ENCODE measurements at places on chromosomes 4 and X.
A peak's percentile ranks its signal among the peaks of the same experiment; 100 is the strongest.

DNA sequence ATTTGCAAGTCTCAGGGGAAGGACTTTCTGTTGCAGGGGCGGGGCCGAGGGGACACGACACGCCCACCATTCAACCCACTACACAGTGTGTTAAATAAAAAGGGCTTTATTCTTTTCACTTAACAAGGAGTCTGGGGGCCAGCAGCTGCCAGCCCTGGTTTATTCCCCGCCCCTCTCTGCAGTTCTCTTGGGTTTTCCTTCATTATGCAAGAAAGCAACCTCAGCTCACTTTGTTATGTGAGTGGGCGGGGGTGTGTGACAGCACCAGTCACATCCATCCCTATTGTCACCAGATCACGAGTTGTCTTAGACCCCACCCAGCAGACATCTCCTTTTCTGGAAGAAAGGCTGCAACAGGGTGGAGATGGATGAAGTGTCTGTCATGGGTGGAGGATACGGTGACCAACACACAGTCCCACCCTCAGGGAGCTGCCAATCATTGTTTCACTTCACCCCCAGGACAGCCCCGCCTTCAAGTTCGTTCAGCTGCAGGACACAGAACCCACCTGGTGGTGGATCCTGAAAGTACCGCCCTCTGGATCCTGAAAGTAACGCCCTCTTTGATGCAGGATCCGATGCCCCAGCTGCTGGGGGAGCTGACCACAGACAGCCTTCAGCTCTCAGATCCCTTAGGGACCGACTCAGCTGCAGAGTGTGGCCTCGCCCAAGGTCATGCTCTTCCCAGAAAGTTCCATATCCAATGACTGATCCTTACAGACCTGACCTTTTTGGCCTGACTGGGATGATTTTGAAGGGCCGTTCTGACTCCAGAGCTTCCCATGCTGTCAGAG is 79.6 kb downstream of the SMIM20 start:
- peak; percentile 64 for DNase-seq

- no peak for DNase-seq
Measured at GRCh38 chr4:170227928-170228327, 138.2 kb upstream of the AADAT start.

DNA sequence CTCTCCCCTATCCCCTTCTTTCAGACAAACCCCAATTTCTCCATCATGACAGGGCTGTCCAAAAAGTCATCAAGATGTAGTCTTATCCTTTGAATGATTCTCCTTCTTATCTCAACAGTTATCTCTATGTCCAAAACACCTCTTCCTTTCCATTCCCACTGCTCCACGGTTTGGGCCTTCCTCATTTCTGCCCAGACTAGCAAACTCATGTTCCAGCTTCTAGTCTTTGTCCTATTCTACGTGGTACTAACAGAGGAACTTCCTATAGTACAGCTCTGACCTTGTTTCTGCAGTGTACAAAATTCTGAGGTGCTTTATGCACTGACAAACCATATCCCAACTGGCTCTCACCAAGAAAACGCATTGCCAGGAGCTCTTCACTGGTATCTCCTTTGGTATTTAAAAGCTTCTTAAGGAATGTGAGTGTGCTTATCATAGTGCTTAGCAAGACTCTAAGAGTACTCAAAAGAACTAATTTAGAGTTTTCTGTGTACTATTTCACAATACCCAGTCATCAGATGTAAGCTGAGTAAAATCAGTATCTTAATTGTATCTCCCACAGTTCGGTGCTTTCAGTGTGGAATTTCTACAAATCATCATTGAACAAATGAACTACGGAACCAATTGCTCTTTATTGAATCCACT is 65.5 kb downstream of the MAML3 start:
- no peak for DNase-seq

- DNase-seq, result no peak
Measured at GRCh38 chr4:125317525-125317877, 2.7 kb downstream of the FAT4 start.

GRCh38 chr4:70838666-70839588 is 763 bp downstream of the GRSF1 start:
- DNase-seq, result peak; percentile 85

- DNase-seq, result no peak
Measured at GRCh38 chr4:185358959-185359358, 36.8 kb downstream of the LRP2BP start.

DNA sequence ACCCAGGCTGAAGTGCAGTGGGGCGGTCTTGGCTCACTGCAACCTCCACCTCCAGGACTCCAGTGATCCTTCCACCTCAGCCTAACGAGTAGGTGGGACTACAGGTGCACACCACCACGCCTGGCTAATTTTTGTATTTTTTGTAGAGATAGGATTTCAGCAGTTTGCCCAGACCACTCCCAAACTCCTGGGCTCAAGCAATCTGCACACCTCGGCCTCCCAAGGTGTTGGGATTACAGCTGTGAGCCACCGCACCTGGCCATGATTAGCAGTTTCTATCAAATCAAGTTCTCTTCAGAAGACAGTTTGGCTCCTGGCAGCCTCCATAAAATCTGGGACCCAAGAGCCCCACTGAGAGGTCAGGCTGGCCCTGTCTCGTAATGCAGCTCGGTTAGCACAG is 26.4 kb upstream of the TRIM2 start:
- no peak for DNase-seq

DNA sequence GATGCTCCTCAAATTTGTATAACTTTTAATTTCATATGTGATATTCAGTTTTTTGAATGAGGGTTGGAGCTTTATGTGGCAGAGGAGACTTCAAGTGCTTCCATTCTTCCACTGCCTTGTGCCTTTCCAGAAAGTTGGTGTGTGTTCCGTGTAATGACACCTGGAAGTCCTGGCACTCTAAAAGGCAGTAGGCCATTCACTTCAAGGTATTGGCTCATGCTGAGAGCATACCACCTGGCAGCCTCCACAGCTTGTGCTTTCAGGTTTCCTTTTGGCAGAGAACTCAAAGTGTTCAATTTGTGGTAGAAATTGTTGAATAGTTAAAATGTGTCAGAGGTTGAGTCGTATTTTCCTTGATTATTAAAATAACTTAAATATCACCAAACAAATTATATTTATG is 49.6 kb downstream of the GRIA2 start:
- DNase-seq, result no peak

GRCh38 chr4:105025263-105026017 is 121.2 kb upstream of the TET2 start:
- no peak for DNase-seq

DNA sequence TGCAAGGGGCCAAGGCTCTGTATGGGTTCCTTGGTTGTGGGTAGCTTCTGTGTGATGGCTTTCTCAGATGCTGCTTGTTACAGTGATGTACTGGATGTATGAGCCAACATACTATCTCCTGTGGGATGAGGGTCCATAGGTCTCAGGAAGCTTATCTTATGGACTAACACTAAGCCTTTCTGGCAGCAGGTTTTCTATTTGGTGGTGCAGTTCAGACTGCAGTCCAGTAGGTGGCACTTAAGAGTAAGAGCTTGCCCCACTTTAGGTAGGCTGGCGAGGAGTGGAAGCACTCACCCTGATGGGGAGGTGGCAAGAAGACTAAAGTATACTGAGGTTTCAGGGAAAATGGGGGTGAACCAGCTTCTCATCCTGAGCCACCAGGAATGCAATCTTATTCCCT is 306.7 kb upstream of the MAOA start:
- DNase-seq, result peak; percentile 65

DNA sequence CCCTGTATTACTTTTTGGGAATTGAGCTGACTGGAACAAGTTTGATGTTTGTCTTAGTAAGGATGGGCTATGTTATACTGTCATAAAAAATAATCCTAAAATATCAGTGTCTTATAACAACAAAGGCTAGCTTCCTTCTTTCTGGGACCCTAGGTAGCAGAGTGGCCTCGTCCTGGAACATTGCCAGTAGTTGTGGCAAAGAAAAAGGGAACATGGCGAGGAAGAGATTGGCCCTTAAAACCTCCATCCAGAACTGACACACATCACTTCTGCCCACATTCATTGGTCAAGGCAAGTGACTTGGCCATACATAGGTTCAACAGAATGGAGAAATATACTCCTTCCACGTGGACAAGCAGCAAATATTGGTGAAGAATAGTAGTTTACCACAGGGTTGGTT is 287.9 kb downstream of the PPP1R2C start:
- no peak for DNase-seq

- no peak for DNase-seq
Measured at GRCh38 chrX:63744850-63745394, 40.1 kb downstream of the ARHGEF9 start.

GRCh38 chr4:136644279-136644678 is 888.0 kb downstream of the PCDH18 start:
- DNase-seq, result no peak

GRCh38 chr4:37243722-37244582 is 591 bp upstream of the NWD2 start:
- no peak for DNase-seq

GRCh38 chr4:85956293-85956945 is 403.4 kb downstream of the MAPK10 start:
- DNase-seq, result no peak

DNA sequence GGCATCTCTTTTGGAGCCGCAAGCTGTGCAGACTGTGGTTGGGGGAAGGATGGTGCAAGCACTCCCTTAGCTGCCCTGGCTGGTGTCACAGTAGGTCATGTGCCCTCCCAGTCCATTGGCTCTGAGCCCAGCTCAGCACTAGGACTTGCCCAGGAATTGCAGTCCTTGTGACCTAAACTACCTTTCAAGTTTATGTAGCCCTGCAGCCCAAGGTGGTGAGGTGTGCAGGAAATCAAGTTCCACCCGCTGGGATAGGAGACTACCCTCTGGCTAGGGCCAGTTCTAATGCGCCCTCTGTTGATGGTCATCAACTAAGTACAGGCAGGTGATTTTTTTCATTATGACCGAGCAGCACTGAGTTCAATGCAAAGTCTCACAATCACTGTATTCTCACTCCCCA is 335.2 kb downstream of the UBE2NL start:
- no peak for DNase-seq

GRCh38 chr4:107725281-107725859 is 5.3 kb upstream of the PAPSS1 start:
- no peak for DNase-seq

DNA sequence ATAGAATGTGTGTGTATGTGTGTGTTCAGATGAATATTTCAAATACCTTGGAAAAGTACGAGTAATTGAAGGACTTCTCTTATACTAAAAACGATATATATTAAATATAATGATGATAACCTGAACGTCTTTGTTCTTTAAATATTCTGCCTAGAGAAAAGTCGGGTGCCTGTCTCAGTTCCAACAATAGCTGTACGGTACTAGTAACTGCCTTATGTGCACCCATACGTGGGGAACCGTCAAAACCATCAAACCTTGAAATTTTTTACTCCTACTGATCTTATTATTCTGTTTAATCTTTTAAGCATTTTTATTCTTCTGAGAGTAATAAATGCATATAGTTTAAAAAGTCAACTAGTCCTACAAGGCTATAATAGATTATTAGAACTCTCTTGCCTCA is 1045.7 kb downstream of the C4orf33 start:
- no peak for DNase-seq

DNA sequence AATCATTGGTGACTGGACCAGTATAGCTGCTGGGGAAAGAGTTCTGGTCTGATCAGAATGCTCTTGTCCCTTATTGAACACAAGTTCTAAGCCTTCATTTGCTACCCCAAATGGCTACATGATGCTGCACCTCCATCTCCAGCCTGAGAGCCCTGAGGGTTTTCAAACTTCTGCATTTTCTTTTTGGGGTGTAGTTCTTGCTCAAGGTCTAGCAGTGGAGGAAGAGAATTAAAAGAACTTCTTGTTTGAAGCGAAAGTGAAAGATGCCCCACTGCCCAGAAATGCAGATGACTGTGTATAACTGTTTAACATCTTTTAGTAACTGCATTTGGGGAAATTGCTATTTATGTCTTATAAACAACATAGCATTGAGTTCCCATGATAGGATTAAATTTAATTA is 38.5 kb downstream of the LAMTOR3 start:
- peak; percentile 71 for DNase-seq

- DNase-seq, result no peak
Measured at GRCh38 chrX:55490974-55491373, 1.3 kb upstream of the USP51 start.

DNA sequence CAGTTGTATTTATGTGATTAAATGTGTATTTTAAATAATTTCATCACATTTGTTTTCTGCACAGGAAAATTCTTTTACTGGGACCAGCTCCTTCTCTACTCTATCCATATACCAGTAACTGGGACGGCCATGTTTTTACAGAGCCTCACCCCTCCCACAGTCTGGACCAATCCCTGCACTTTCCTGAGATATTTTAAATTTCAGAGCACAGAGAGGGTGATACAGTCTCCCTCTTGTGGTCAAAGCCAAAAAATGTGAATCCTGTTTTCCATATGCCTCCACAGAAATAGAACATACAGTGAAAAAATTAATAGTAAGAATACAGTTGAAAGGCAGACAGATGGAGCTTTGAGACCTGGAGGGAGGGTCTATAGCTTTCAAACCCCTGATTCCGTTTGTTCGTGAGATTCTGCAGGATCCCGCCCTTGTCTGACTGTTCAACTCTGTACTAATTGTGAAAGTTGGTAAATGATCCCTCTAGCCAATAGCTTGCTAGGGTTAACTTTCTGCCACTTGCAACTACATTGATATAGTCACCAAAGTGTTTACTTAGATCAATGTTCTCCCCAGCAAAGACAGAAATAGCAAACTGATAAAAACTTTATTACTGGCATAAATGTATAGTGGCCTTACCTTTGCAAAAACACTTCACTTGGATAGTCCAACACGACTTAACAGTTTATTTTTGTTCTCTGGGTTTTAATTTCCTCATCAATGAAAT is 172.2 kb downstream of the PPARGC1A start:
- DNase-seq, result peak; percentile 7

DNA sequence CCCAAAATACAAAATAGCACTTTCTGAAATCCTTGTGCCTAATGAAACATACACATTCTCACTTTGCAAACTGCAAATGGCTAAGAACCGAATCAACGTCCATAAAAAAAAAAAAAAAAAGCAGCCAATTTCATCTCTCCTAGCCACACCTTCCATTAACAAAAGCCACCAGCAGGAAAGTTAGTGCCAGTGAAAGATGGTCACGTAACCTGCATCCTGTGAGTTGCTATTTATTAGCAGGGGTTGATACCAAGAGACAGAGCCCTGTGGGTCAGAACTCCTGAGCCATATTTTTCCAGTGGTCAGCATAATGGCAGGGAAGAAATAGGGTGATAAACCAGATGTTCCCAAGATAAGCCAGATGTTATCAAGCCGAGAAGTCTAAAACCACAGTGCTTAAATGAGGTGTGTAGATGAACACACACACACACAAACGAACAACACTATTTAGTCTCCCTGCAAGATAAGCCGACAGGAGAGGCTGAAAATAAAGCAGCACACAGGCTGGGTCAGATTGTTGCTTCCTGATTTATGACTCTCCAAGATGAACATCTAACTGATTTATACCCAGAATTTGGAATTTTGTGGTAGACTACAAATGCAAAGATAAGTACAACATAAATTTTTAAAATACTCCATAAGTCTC is 11.5 kb downstream of the PPARGC1A start:
- no peak for DNase-seq

GRCh38 chr4:146398404-146398803 is 123.3 kb downstream of the SLC10A7 start:
- DNase-seq, result no peak

GRCh38 chr4:7868892-7869471 is 70.7 kb downstream of the AFAP1 start:
- DNase-seq, result no peak

- DNase-seq, result no peak
Measured at GRCh38 chr4:27003642-27004113, 143.0 kb downstream of the STIM2 start.

All from GM12865 (cell line).